ENCODE measurements at places on chromosomes 7 and 10.

- DNase-seq = no peak
Measured at GRCh38 chr7:80468931-80469714, 42.7 kb downstream of the GNAT3 start.

- no peak for DNase-seq
Measured at GRCh38 chr7:155298288-155298833, 683 bp downstream of the INSIG1 start.

- no peak for DNase-seq
Measured at GRCh38 chr10:70879207-70879606, 9.2 kb downstream of the PCBD1 start.

GRCh38 chr10:125283836-125284614 is 123.7 kb upstream of the CTBP2 start:
- no peak for DNase-seq

GRCh38 chr7:149741629-149742028 is 31.8 kb downstream of the ZNF467 start:
- no peak for DNase-seq
